Fibroblast of skin of right quadriceps (primary cell): ENCODE measurements at places on chromosomes 13 and 19.

DNA sequence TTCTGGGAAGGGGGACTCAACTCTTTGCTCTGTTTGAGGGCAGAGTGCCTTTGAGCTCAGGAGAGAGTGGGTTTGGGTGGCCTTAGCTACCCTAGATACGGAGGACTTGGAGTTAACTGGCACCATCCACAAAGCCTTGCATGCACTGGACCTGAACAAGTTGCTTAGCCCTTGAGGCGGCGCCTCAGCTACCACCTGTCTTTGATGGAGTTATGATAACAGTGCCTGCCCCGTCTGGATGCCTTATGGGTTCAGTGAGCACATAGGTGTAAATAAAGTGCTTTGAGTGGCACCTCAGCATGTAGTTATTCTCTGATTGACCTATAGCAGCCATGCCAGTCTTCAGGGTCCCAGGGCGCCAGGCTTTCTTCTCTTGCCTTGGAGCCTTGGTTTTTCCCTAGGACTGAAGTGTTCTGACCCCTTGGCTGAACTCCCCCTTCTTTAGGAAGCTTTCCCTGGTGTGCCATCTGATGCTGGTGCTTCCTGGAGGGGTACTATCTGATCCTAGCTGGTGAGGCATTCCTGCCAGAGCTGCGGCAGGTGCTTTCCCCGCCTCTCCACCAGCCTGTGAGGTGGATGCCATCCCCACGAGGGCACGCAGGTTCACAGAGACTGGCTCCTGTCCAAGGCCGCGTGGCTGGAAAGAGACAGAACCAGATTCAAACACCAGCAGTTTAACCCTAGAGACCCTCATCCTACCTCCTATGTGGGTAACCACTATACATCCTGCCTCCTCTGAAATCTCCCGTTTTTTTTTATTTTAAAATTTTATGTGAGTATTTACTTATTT lies 5.8 kb downstream of the BCKDHA start:
- no peak for DNase-seq

GRCh38 chr19:7799640-7800355 lies 30.2 kb upstream of the EVI5L start:
- DNase-seq: peak; percentile 55

DNA sequence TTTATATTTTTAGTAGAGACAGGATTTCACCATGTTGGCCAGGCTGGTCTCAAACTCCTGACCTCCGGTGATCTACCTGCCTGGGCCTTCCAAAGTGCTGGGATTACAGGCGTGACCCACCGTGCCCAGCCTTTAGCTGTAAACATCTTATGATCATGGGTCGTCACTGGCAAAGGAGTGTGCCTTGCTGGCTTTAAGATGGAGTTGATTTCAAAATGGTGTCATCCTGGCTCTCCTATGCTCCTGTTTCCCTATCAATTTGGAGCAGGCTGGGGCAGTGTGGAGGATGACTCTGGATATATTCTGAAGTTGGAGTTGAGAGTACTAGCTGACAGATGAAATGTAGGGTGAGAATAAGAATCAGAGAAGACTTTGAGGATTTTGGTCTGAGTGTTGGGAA lies 18.4 kb upstream of the ATP8A2 start:
- no peak for DNase-seq

DNA sequence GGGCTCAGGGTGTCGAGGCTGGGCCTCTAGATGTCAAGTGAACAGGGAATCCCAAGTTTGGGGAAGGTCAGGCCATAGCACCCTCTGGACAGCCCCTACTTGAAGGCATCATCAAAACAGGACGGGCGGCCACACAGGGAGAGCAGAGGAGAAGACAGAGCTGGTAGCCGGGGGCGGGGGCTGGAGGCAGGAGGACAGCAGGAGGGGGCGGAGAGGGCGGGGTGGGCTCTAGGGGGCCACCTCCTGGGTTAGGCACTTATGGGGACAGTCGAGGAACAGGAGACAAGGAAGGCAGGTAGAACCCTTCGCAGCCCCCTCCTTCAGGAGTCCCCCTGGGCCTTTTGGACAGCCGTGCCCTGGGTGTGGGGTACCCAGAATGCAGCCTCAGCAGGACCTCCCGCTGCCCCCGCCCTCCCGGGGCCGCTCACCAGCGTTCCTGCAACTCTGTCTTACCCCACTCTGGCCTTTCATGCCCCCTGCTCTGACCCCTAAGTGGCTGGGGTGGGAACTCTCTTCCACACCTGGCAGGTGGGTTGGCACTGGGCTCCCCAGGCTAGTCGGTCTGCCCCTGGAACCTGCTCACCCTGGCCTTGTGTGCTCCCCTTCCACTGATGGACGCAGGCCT lies 5.8 kb downstream of the SSBP4 start:
- no peak for DNase-seq

DNA sequence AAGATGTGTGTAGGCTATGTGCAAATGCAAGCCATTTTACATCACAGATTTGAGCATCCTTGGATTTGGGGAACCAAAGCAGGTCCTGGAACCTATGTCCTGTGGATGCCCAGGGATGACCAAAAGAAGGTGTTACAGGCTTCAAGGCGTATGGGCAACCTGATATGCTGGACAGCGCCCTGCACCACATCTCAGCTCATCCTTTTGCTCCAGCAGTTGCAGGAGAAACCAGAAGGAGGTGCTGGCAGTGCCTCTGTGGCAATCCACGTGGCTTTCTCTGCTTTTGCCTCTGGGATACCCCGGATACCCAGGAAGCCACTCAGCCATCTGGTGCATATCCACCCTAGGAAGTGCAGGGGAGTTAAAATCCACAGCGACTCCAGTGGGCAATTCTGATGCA lies 110.3 kb upstream of the VSTM2B start:
- DNase-seq: no peak
